DMS53 (cell line): ENCODE measurements at places on chromosomes 5 and 9.

DNA sequence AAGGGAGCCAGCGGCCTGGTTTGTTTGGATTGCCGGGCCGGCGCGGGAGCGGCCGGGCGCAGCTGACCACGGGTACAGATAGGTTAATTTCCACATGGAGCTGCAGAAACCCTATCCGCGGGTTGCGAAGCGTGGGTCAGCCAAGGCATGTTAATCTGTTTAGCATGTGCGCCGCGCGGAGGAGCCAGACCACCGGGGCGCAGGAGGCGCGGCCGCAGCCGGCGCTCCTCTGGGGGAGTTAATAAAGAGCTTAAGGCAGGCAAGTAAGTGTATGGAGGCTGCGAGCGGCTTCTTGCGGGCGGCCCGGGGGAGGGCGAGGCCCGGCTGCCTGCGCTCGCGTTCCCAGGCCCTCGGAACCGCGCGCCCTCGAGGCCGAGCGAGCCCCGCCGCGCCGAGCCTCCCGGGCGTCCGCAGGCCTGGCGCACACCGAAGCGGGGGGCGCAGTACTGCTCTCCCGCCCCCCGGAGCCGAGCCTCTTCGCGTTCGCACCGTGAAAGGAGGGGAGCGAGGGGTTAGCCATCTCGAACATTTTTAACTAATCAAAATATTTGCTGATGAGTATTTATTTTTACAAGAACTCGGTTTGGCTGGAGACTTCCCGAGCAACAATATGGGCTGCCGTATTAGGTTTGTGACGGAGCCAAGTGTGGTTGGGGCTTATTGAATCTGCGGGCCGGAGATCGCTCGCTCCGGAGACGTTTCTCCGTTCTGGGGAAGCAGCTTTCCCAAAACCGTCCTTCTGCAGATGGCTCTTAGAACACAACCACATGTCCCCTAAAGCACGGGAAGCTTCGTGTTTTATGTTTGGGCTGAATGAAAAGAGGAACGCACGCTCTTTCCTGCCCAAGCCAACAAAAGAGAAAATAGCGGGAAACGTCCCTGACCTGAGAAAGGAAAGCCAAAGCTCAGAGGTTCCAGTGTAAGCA lies 28.8 kb downstream of the FOXD1 start:
- peak; percentile 53 for DNase-seq

- no peak for DNase-seq
Measured at GRCh38 chr9:116094846-116095245, 58.7 kb upstream of the PAPPA start.

GRCh38 chr9:78874061-78874460 lies 577.1 kb downstream of the PSAT1 start:
- DNase-seq: no peak

DNA sequence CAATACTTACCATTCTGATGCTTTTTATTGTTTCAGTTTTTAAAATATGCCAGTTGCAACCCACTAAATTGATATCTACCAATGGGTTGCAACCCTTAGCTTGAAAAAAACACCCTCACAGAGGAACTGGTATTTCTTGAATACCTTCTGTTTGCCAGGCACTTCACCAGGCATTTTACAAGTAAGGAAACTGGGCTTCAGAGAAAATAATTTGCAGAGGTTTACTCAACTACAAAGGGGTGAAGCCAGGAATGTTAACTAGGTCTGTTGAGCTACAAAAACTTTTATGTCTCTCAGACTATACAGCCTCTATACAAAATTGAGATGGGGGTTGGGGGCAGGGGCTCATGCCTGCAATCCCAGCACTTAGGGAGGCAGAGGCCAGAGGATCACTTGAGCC lies 65.0 kb downstream of the STX17 start:
- no peak for DNase-seq

- no peak for DNase-seq
Measured at GRCh38 chr5:164742025-164742424, 1236.6 kb downstream of the MAT2B start.

DNA sequence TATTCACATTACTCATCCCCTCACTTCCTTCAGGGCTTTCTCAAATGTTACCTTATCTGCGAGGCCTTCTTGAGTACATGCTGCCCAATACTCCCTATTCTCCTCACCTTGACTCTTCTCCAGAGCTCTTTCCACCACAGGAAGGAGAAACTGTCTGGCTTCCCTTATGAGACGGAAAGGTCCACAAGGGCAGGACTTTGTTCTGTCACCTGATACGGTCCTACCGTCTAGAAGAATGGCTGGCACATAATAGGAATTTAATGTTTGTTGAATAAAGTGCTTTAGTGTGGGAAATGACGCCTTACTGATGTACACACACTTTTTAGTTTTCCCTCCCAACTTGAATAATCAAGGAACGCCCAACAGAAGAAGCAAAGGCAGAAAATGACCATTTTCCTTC lies 52.5 kb downstream of the PFDN1 start:
- DNase-seq: no peak
